ENCODE measurements at places on chromosomes 12 and 14.
A peak's percentile ranks its signal among the peaks of the same experiment; 100 is the strongest.

DNA sequence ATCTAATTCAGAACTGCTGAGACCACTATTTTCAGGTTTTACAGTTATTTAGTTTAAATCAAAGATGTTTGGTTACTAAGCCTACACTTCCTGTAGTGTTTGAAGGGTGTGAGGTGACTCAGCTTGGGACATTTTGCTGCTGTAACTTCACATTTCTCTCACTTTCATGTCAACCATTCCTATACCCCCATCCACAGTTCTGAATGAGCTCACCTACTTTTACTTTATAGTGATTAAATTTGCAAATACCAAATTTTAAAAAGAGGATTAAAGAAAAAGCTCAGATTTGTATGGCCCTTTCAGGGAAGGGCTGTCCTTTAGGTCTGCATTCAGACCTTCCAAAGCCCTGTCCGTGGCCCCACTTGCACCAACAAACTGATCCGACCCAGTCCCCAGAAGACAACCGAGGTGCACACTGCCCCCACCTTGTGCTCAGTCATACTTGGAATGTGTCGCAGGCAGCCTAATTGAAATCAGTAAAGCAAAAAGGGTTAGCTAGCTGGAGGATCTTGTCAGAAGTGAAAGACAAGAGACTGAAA lies 174.4 kb downstream of the MON2 start:
- no peak for DNase-seq

- no peak for DNase-seq
Measured at GRCh38 chr12:132588821-132589669, 21.3 kb downstream of the LRCOL1 start.

DNA sequence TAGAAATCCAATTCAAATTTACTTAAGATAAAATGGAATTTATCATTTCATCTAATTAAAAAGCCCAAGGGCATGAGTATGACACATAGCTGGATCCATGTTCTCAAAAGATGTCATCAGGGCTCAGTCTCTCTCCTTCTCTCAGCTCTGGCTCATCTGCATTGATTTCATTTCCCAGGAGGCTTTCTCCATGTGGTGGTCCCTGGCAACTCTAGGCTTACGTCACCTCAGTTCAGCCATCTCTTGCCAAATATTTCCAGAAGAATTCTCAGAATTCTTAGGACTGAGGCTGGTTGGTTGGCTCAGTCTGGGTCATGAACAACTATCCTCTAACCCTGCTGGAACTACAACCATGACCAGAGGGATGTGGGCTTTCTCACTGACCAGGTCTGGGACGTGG lies 65.3 kb downstream of the FOS start:
- DNase-seq, result no peak

DNA sequence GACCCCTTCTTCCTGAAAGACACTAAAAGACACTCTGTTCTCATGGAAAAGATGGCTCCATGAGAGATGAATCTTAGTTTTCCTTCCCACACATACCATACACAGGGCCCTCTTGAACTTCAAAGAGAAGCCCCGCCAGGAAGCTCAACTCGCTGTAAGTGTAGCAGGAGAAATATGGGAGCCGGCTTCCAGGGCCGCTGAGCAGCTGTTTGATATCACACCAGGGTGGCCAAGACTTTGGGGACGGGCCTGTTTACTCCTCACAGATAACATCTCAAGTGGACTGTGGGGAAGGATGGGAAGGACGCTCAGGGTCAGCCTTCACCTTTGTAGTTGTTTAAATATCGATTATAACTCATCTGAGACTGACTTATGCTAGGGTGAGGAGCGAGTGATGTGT lies 235.5 kb upstream of the TBX3 start:
- DNase-seq, result no peak

GRCh38 chr12:24937553-24938244 lies 11.2 kb downstream of the BCAT1 start:
- DNase-seq, result no peak

DNA sequence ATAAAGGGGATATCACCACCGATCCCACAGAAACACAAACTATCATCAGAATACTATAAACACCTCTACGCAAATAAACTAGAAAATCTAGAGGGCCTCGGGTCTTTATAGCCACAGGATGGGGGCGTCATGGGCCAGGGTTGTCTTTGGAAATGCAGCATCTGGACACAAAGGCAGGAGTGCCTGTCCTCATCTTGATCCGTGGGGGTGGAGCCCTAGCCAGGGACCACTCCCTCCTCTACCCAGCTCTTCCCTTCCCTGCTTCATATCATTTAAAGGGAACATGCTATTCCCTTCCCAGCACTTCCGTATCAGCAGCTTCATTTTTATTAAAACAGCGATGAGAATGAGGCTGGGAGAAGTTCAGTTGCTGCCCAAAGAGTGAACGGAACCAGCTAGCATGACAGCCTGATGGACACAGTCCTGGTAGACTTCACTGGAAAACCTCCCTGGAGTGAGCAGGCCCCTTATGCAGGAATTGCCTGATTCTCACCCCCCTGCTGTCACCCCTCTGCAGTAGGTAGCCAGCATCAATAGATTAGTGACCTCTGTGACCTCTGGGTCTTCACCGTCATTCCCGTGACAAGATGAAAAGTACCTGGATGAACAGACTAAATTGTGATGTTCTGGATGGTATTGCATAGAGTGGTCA lies 251.4 kb upstream of the RGS6 start:
- no peak for DNase-seq

DNA sequence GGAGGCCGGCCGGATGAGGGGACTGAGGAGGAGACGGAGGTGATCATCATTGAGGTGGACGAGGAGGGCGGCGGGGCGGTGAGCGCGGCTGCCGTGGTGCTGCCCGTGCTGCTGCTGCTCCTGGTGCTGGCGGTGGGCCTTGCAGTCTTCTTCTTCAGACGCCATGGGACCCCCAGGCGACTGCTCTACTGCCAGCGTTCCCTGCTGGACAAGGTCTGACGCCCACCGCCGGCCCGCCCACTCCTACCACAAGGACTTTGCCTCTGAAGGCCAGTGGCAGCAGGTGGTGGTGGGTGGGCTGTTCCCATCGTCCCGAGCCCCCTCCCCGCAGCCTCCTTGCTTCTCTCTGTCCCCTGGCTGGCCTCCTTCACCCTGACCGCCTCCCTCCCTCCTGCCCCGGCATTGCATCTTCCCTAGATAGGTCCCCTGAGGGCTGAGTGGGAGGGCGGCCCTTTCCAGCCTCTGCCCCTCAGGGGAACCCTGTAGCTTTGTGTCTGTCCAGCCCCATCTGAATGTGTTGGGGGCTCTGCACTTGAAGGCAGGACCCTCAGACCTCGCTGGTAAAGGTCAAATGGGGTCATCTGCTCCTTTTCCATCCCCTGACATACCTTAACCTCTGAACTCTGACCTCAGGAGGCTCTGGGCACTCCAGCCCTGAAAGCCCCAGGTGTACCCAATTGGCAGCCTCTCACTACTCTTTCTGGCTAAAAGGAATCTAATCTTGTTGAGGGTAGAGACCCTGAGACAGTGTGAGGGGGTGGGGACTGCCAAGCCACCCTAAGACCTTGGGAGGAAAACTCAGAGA lies 9.6 kb downstream of the MMP14 start:
- no peak for DNase-seq

DNA sequence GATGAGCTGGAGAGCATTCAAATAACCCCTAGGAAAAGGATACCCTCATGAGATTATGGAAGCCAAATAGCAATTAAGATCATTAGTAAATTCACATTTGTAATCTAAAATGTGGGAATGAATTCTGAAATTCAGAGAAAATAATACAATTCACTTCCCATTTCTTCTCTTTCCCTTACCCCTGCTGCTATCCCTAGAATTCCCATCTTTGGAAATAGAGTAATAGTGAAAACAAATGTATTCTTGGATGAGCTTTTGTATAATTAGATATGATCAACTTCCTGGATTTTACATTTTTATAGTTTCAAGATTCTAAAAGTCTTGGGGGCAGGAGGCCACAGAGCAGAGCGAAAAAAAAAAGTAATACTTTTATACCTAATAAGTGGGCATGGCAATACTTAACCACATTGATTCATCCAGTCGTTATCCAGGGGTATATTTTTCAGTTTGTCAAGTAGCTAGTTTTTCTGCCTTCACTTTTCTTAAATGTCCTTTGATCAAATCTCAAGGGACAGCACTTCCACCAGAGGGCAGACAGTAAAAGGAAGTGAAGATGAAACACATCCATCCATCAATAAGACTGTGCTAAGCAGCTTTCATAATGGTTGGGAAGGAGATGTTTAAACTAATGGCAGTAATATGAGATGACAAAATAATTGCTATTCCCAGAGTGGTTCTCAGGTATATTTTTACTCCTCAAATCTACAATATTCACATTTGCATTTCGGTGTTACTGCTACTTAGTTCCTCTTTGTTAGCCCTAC lies 401.3 kb downstream of the DIO2 start:
- DNase-seq, result no peak

- DNase-seq, result no peak
Measured at GRCh38 chr12:5899675-5900074, 45.4 kb downstream of the ANO2 start.

DNA sequence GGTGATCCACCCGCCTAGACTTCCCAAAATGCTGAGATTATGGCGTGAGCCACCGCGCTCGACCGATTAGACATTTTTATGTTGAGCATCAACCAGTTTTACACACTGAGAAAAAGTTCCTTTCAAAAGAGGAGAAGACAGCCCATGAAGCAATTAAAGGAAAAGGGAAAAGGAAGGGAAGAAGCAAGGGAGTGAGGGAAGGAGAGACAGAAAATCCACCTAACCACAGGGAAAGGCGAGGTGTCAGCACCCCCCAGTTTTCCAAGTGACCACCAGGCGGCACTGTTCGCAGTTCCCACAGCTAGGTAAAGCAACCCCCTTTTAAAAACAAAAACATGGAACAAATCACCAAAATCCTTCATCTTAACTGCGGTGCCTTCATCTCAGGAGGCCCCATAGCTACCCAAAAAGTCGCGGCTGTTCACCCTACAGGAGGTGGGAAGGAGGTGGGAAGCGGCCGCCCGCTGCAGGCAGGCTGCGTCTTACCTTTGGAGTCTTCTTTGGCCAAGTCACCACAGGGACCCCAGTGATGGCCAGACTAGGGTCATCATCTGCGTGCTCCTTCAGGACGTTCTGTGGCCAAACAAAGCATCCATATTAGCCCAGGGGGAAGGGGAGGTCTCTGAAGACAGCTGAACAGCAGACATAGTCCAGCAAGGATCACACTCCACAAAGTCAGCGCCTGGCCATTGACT lies 86.6 kb downstream of the KDM2B start:
- DNase-seq, result peak; percentile 68

DNA sequence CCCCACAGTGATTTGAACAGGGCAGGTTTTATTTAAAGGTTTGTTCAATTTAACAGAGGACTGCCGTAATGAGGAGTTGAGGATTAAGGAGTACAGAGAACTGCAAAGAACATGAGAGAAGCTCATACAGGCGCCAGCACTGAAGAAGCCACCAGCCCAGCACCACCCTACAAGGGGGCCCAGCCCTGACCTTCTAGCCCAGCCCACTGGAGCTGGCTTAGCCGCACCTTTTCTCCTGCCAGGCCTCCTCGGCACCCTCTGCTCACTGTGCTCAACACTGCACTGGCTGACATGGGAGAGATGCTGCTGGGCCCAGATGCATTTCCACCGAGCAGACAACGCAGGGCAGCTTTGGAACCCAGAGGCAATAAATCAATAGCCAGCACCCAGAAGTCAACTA lies 36.5 kb upstream of the SFSWAP start:
- no peak for DNase-seq

DNA sequence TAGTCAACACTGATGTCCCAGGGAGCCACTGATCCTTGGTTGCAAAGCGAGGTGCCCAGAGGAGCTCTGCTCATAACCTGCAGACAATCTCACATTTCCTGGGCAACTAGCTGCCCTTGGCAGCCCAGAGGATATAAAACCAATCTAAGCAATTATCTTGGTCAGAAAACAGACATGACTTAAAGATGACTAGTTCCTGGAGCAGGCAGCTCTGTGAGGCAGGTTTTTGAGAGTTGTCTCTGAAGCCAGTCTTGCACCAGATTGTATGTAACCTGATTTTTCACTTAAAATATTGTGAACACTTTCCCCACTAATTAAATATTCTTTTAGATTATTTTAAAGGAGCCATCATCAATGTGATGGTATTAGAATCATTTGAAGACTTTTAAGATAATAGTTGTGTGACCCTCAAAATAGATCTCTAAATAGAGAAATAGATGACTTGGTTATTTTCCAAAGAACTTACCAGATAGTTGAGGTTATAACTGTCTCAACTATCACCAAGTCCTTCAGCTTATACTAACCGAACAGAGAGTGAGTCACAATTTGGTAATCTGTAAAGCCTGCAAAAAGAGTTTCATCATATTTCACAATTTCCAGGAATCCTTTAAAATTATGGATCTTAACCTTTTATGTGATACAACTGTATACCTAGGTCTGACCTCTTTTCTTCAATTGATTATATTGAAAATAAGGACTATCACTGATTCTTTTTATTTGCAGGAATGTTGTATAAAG lies 75.9 kb downstream of the LIN7A start:
- DNase-seq, result no peak

DNA sequence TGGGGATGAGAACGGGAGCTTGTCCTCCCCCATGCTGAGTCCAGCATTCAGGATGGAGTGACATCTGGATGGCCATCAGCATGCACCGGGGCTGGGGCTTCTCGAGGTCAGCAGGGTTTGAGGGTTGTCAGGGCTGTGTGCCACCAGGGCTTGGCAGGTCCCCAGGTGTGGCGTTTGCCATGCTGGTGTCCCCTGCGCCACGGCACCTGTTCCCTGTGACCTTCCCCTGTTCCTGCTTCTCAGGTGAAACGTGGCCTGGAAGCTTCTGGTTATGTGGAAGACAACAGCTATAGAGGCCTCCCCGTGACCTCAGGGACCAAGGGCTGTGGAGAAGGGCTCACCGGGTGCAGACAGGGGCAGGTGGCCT lies 152.4 kb downstream of the KIF26A start:
- no peak for DNase-seq

GRCh38 chr14:29804481-29805266 lies 123.0 kb downstream of the PRKD1 start:
- DNase-seq, result no peak

DNA sequence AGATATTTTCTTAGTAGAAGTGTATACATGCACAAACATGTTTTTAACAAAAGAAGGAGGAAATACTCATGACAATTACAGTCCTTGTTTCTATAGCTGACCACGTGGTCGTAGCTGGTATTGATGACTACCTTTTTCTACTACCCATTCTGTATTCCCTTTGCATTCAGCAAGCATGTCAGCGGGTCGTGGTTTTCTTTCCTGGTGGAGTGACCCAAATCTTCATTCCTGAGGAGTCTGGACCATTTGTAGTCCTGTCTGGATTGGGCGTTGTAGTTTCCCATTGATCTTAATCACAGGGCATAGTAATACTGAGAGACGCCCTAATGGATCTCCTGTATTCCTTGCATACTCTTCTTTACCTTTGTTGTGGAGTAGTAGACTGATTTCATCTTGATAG lies 472.1 kb upstream of the RGS6 start:
- no peak for DNase-seq

Measured in activated CD4-positive, alpha-beta T cell treated with anti-CD3 and anti-CD28 coated beads, Interleukin-2, amount 50 U/mL, for 1 hour (primary cell).